ENCODE measurements at places on chromosomes 11 and 22.

GRCh38 chr11:118175031-118175992 lies 1.1 kb downstream of the SCN2B start:
- DNase-seq: no peak

- no peak for DNase-seq
These were observed 3.7 kb downstream of the TRMT112 start for GRCh38 chr11:64313491-64314145.

- no peak for DNase-seq
These were observed 193.2 kb upstream of the PLET1 start for GRCh38 chr11:112453601-112454577.

- DNase-seq: no peak
These were observed 8.7 kb downstream of the RAB36 start for GRCh38 chr22:23153994-23154393.

DNA sequence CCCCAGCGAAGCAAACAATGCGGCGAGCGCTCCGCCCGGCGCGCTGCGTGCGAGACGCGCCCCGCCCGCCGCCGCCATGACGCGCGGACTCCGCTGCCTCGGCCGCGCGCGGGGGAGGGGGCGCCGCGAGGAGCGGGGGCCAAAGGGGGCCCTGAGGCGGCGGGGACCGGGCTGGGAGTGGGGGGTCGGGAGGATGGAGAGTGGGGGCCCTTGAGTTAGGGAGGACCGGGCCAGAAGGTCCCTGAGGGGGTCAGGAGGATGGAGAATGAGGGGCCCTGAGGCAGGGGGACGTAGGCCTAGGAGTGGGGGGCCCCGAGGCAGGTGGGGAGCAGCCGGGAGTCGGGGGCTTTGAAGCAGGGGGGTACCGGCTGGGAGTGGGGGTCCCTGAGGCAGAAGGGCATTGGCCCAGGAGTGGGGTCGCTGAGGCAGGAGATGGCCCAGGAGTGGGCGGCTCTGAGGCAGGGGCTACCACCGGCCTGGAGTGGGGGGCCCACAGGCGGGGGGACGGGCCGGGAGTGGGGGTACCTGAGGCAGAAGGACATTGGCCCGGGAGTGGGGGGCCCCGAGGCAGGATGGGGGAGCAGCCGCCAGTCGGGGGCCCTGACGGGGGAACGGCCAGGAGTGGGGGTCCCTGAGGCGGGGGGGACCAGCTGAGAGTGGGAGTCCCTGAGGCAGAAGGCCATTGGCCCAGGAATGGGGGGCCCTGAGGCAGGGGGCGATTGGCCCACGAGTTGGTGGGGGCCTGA lies at the start of gene BRD1:
BRD1 (minus strand) TSS at position 21 of the 746 bp plus-strand sequence. CDS start 3,556 bp downstream, outside the sequence.
- no peak for DNase-seq

DNA sequence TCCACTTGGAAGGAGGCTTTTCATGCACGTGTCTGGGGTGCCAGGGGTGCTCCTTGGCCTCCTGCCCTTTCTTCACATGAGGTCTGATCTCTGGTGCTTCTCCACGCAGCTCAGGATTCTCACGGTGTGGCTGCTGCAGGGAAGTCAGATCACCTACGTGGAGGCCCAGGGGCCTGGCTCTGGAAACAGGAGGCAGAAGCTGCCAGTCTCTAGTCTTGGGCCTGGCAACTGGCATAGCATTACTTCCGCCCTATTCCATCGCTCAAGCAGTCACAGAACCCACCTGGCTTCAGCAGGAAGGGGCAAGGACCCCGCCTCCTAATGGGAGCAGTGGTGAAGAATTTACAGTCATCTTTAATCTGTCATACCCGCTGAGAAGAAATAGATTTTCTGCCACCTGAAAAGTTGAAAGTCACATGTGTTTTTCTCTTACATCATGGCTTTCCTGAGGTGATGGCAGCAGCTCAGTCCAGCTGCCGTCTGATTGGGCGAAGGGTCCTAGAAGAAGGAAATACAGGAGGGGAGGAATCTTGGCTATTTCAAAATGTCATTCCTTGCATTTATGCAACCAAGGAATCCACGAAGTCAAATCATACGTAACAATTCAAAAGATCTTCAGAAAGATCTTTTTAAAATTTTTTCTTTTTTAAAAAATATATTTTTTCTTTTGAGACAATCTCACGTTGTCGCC lies 50.1 kb upstream of the DKK3 start:
- DNase-seq: no peak

- DNase-seq: no peak
These were observed 826.1 kb upstream of the CNTN5 start for GRCh38 chr11:98194611-98195010.

GRCh38 chr11:2734181-2735052 lies 34.6 kb upstream of the KCNQ1OT1 start:
- no peak for DNase-seq

GRCh38 chr11:116882386-116882785 lies 45.0 kb upstream of the APOA1 start:
- DNase-seq: no peak
